ENCODE measurements at places on chromosomes 1 and 21.

- no peak for DNase-seq
These were observed 1.9 kb upstream of the GPR153 start for GRCh38 chr1:6262555-6263420.

GRCh38 chr1:111203681-111204200, 3.3 kb upstream of the DENND2D start:
- peak; percentile 6 for DNase-seq

DNA sequence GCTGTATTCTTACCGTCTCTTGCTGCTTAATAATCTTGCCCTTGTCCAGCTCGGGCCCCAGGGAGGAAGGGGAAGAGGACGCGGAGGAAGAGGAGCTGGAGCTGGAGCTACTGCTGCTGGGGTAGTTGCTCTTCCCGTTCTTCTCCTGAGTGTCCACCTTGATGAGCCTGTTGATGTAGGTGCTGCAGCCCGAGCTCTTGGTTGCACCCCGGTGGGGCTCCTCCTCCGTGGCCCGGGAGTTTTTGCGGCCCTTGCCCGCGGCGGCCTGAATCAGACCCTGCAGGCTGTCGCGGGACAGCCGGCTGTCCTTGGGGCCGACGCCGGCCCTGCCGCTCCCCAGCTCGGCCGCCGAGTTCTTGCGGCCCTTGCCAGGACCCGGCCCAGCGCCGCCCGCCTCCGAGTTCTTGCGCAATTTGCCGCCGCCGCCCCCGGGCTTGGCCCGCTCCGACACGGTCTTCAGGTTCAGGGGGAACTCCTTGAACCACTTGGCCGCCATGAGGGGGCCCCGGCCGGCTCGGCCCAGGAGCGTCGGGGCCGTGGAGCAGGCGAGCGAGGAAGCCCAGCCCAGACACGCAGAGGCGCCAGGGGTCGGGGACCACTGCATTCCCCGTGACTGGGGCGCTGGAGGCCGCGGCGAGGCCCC, 475 bp upstream of the TDRD10 start:
- no peak for DNase-seq

DNA sequence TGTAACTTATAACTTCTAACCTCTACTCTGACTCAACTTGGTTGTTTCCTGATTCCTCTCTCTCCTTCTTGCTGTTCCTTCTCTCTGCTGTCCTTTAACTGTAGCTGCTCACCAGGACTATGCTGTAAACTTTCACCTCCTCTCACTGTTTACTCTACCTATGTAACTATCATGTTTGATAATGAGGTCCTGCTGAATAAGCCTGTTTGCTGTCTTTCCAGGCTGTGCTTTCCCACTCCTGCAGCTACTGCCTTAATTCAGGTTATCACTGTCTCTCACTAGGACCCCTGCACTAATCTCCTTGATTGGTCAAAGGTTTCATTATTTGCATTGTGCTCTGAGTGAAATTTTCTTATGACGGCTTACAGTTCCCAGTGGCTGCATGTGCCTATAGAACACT, 633.9 kb upstream of the PTBP2 start:
- DNase-seq = no peak

GRCh38 chr1:45510036-45510971, 10.2 kb downstream of the MMACHC start:
- no peak for DNase-seq

DNA sequence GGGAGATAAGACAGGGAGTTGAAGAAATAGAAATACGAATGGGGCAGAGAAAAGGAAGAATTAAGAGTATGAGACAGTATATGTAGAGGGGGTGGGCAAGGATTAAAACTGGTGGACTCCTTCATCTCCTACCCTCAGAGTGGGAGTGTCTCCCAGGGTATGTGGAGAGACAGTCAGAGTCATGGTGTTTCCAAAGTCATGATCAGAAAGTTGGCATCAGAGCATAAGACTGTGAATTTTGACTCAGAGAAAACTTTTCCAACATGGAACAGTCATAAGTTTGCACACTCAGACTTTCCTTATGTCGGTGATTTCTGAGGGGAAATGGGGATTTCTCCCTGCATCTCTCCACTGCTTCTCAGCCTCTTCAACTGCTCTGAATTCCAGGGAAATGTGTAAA, 2.4 kb downstream of the CD84 start:
- DNase-seq = no peak

DNA sequence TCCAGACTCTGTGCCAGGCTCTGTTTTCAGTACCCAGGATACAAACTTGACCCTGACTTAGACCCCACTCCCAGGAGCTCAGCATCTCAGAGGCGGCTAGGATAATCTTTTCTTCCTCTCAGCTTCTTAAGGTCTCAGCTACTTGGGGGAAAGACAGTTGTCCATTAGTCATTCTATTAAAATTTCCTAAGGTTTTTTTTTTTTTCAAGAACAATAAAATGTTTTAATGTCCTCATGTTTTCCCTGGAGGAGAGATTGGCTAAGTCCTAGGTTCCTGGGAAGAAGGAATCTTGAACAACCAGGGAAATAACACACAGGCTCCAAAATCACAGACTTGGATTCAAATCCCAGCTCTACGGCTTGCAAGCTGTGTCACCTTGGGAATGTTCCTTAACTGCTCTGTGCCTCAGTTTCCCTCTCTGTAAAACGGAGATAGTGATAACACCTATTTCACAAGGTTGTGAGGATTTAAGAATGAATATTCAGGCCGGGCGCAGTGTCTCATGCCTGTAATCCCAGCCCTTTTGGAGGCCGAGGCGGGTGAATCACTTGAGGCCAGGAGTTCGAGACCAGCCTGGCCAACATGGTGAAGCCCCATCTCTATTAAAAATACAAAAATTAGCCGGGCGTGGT, 33.0 kb downstream of the CDK18 start:
- no peak for DNase-seq

- DNase-seq = no peak
These were observed 34.9 kb downstream of the DUSP10 start for GRCh38 chr1:221706876-221707582.

DNA sequence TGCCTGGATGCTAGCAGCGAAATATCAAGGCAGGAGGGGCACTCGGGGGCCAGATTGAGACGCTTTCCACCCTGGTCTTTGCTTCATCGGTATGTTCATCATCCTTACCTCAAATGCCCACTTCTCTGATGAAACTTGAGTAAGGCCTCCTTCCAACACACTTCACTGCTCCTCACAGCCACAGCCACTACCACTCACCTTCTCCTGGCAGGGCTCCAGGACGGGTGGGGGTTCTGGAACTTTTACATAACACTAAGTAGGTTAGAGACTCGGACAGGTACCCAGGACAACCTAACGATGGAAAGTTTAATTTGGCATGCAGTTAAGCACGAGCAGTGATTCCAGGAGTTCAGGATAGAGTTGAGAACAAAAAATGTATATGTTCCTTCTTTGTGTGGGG, 73.9 kb upstream of the SPAG17 start:
- no peak for DNase-seq

DNA sequence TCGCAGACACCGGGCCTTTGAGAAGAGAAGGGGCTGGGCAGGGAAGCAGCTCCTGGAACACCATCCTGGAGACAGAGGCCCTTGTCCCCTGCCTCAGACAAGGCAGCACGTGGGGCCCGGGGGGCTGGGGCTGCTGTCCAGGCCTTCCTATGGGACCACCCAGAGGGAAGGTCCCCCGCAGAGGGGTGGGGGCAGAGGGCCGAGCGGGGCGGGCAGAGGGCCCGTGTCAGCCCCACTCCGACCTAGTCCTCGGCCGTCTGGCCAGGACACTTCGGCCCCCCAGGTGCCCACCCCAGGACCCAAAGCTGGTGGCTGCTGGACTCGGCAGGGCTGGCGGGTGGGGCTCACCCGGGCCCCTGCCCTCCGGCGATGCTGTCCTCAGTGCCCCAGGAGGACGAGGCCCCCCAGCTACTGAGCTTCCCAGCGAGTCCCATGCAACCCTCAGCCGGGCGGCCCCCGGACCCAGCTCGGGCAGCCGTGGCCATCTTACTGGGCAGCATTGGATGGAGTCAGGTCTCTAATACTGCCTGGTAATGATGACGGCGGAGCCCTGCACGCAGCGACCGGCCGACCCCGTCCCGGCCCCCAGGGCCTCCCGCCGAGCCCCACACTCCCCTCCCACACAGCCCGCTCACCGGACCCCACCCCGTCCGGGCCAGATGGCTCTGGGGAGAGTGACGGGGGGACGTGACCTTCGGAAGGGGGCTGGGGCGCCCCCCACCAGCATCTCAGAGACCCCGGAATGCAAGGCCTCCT, 6.9 kb upstream of the TTLL10 start:
- no peak for DNase-seq

GRCh38 chr1:224287714-224288113, 42.3 kb downstream of the NVL start:
- DNase-seq = peak; percentile 16

DNA sequence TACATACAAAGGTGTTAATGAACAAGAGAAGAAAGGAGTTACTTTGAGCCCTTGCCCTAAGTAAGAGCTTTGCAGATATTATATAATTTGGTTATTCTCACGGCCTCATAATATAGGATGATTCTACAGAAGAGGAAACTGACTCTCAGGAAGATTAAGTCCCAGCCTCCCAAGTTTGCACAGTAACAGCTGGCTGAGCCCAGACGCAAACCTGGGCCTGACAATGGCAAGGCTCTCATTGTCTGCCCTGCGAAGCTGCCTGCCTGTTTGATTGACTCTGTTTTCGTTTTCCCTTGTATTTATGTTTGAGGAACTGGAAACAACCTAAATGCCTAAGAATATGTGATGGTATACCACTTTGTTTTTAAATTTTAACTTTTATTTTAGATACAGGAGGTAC, 76.2 kb upstream of the PGBD5 start:
- DNase-seq = no peak
